ENCODE measurements at places on chromosomes 7 and 10.

DNA sequence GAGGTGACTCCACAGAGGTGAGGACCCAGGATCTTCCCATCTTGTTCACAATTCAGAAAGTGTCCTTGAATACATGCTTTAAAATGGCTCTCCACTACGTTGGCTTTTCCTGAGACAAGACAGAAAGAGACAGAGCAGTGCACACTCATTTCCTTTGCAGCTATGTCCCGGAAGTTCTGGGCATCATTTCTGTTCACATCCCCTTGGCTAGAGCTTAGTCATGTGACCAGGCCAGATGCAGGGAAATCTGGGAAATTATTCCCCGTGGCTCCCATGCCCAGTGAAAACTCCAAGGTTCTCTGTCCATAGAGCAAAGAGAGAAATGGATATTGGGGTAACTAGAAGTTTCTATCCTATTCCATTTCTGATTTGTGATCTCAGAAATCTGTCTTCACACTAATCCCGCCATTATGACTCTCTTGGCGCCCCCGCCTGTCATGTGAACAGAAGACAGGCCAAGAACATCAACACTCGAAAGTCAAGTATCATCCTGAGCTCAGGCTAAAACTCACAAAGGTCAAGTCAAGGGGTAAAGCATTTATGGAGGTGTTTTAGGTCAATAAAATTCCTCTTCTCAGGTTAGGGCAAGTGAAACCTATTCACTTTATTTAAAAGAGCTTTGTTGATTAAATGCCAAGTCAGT lies 251.4 kb upstream of the HABP2 start:
- DNase-seq: no peak

GRCh38 chr10:16602104-16602775 lies 80.6 kb upstream of the C1QL3 start:
- DNase-seq: no peak

DNA sequence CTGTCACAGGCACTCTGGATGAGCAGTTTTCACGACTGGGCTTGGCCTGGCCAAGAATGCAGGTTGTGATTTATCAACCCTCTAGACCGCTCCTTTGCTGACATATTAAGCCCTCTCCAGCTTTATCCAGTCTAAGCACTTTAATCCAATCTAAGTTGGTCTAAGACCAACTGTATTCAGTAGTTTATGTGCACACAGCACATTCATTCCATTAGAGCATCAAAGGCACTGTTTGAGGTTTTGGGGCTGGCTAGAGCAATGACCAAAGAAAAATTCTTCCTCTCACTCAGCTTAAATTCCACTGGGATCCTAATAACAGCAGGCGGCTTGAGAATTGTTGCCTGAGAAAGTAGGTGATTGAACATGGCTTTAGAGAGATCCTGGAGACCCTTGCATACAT lies 176.0 kb upstream of the INSYN2A start:
- DNase-seq: no peak

DNA sequence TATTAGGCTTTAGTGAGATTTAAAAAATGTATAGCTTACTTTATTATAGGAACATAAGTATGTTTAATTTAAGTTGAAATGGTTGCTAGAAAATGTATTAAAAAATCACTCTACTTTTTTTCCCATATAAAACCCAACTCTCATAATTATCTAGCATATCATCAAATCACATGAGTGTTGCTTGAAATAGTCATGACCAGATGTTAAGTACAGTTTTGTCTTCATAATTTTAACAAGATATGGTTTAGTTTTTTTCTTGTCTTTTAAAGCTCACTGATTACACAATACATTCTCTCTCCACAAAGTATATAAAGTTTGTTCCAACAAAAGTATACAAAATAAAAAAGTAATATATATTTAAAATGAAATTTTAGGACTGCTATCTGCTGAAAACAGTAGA lies 82.8 kb downstream of the HGF start:
- no peak for DNase-seq

- DNase-seq: no peak
Measured at GRCh38 chr10:84294766-84295447, 33.5 kb upstream of the CCSER2 start.

- no peak for DNase-seq
Measured at GRCh38 chr7:21326241-21326640, 101.6 kb upstream of the SP4 start.

DNA sequence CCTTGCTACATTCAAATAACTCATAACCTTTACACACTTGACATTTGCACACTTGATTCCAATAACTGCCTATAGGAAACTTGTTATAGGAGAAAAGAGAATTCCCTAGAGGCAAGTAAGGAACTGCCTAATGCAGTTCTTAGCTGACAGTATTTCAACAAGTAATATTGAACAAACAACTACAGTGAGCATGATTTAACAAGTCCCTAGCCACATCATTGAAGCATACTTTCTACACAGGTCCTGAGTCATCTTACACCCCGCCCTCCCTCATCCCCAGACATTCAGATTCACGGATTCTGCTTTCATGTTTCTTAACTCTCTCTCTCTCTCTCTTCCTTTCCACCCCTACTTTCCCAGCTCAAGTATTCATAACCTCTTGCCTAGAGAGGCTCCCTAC lies 153.5 kb downstream of the LSM5 start:
- no peak for DNase-seq

GRCh38 chr7:100855515-100855914 lies 3.0 kb downstream of the SLC12A9 start:
- no peak for DNase-seq
